ENCODE measurements at places on chromosomes 12 and 14.
A peak's percentile ranks its signal among the peaks of the same experiment; 100 is the strongest.

DNA sequence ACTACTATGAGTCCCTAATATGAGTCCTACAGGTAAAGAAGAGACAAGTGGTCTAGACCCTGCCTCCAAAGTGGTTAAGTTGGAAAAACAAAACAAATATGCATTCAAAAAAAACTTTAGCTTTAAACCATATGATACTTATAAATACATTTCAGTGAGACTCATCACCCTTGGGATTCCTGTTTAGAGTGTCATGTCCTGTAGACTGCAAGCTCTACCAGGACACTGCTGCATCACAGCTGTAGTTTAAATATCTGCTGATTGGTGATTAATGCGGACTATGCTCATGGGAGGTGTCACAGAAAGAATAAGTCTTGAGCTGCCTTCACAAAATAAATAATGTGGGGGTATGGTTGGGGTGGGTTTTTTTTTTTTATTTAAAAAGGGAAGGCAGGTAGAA lies 8.8 kb upstream of the LGR5 start:
- DNase-seq: no peak

- no peak for DNase-seq
These were observed 29.6 kb downstream of the PMCH start for GRCh38 chr12:102167821-102168604.

DNA sequence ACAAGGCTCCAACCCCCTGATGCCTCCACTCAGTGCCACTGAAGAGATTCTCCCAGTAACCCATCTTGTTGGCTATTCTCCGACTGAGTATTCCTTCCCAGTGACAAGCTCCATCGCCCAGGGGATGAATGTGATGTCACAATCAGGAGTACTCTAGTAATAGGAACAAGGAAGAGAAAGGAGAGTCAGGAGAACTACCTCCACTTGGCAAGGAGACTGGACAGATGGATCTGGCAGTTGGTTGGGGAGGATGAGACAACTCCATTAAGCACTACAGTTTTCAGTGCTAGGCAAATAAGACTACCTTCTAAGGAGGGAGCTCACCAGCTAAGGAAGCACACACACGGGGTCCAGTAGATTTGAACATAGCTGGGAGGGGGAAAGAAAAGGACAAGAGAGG lies 5.3 kb downstream of the RNF41 start:
- DNase-seq: no peak

DNA sequence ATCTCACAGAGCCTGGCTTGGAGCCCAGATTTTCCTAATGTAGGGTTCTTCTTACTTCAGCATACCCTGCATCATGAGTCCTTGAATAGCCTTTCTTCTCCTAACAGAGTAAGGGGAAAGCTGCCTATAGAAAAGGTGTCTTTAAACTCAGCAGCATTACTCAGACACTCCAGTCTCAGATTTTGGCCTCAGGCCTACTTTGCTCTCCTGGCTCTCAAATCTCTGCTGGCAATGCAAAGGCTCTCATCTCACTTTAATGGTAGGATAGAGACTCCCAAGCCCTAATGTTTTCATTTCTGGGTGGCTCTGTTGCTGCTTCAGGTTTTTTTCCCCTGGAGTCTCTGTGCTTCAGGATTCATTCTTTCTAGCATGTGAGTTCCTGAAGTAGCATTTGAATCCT lies 9.1 kb upstream of the NKX2-8 start:
- DNase-seq: no peak

- no peak for DNase-seq
These were observed 1.4 kb upstream of the FOXN4 start for GRCh38 chr12:109310247-109311125.

DNA sequence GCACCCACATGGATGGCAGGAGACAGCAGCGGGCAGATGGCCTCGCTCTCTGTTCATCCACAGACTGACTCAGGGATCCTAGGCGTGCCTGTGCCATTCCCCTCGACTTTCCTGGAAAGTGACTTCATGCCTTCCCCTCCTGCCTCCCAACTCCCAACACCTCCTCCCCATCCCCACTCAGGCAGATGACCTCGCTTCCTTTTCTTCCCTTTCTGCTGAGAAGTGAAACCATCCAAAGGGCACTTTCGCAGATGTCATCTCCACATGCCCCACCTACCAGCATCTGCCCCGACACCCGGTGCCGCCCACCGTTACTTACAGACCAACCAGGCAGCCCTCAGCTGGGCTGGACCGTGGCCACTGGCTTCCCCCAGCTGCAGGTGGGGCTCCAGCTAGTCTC lies 29.6 kb downstream of the BEGAIN start:
- no peak for DNase-seq

DNA sequence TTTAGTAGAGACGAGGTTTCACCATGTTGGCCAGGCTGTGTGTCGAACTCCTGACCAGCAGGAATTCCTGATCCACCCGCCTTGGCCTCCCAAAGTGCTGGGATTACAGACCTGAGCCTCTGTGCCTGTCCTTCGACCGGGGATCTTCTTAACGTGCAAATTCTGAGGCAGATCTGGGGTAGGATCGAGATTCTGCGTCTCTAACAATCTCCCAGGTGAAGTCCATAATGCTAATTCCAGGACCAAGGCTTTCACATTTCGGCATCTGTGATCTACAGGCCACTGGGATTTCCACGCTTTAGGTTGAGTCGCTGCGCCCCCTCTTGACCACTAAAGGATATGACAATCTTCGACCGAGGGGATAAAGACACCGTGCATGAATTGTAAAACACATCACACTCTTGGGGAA lies 24.8 kb downstream of the FOS start:
- no peak for DNase-seq

DNA sequence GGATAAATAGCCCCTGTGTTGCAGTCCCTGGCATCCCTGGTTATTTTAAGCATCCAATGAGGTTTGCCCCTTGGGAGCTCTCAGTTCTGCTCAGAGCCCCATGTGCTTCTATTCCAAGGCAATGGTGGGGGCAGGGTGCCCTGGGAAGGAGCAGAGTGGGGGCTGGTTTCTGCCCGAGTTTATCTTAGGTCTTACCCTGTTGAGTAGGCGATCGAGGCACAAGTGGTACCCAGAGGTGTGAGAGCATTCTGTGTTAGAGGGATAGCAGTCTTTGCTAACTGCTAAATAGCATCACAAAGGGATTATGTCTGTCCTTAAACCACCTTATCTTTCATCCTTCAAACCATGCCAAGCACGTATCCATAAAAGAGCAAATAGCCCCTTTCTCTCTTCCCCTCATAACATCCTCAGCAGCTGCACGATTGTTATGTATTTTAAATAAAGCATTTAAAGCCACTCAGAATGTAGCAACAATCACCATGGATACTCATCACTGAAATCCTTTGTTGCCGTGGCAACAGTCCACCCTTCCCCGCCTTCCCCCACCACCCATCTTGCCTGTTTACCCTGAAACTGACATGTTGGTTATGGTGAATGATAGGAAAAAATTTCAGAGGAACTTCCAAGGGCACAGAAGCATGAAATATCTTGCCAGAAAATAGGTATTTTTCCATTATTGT lies 139.3 kb downstream of the PTPN11 start:
- no peak for DNase-seq

DNA sequence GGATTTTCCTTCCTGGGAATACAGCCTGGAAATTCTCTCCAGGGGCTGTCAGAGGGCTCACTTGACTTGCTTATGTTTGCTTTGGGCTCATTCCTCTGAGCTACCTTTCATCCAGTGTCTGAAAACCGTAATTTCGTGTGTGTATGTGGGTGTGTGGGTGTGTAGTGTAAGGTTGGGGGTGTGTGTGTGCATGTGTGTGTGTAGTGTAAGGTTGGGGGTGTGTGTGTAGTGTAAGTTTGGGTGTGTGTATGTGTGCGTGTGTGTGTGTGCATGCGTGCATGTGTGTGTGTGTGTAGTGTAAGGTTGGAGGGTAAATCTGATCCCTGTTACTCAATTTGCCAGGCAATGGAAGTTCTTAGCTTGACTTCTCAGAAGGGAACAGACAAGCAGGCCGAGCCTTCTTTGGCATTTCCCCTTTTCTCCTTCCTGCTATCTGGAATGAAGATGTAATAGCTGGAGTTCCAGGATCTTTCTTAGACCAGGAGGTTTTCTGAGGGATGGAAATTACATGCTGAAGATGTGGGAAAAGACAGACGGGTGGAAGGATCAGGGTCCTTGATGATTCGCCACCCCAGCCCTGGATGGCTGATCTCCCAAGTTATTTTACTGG lies 15.5 kb upstream of the BEGAIN start:
- DNase-seq: no peak

- DNase-seq: peak; percentile 43
These were observed 58.0 kb upstream of the PSMA6 start for GRCh38 chr14:35234012-35234805.

GRCh38 chr14:58805605-58806409 lies 168.0 kb downstream of the DACT1 start:
- DNase-seq: no peak

GRCh38 chr12:98745578-98746391 lies 100.7 kb downstream of the APAF1 start:
- no peak for DNase-seq

DNA sequence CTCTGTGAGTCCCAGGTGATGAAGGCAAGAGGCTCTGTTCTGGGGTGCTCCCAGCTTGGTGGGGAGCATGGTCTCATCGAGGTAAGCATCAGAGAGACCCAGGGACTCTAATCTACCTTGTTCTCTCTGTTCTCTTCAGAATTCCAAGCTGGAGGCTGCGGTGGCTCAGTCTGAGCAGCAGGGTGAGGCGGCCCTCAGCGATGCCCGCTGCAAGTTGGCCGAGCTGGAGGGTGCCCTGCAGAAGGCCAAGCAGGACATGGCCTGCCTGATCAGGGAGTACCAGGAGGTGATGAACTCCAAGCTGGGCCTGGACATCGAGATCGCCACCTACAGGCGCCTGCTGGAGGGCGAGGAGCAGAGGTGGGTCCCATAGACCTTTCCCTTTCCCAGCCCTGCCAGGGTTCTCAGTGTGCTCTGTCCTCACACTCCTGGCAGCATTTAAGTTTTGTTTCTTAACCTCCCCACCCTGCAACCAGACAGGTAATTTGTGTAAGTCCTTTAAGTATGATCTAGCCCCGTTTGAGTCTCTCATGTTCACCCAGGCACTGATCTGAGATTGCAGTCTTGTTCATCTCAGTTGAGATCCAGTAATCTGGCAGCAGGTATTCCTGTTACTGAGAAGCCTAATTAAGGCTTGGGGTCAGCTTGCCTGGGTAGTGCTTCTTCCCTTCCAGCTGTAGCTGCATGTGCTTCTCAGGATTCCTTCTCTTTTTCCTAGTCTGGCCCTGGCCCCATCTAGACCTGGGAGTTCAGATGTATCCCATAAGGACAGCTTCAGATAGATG lies 14.8 kb upstream of the KRT81 start:
- no peak for DNase-seq

- peak; percentile 40 for DNase-seq
These were observed 31.3 kb upstream of the SMUG1 start for GRCh38 chr12:54220092-54220557.

DNA sequence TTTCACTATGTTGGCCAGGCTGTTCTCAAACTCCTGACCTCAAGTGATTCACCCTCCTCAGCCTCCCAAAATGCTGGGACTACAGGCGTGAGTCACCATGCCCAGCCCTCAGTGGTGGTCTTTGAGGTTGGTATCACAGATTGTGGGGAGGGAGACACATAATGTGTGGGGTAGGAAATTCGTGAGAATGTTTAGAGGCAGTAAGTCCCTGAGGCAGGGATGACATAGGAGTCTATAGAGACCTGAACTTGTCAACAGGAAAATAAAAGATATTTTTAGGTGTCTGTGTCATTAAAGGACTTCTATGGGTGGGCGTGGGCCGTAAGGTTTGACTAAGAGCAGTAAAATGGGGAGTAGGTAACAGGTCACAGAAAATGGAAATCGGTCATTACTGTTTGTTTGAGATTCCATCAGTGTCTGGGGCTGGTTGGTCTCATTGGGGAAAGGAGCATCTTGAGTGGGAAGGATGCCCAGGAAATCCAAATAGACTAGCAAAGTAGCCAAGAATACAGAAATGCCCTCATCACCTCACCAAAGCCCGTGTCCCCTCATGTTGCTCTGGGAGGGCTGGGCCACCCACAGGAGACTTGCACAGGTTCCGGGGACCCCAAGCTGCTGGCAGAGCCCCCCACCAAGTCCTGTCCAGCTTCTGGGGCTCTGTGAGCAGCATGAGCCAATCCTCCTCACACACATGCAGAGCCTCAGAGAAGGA lies 63.6 kb upstream of the BCL2L14 start:
- DNase-seq: no peak

DNA sequence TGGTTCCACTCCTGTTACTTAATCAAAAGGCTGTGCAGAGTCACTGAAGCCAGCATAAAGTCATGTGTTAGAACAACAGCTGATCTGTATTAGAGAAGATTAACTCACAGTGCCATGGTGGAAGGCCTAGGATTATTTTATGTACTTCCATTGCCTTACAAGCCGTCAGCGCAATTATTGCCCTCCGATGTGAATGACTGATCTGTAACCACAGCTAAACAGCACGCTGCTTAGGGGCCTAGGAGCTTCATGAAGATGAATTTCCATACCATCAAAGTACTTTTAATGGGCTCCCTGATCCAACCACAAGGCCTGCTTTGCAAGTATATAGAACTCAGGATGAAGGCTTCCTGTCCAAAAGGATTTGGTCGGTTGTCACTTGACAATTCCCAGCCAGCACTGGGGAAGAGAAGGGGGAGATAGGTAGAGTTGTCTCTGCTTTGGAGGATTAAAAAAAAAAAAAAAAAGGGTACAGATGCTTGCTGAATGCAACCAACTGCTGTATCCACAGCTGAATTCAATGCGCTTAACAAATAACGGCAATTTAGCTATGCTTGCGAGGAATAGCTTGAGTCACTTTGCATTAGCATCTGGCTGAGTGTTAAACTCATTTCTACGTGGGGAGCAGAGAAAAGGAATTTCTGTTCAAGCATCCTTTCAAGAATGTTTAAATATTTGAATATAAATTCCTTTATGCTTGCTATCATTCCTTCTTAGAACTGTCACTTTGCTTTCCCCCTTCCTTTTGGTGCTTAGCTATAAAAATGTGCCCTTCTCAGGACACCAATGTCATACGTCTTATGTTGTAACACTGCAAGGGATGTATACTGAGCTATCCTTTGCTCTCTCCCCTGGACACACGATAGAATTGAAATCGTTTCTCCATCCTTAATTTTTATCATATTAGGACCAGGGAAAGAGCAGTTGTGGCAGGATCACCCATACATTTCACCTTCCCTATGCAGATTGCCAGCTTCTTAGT lies 387.8 kb downstream of the SOX5 start:
- DNase-seq: no peak

GRCh38 chr12:45388545-45388944 lies 172.7 kb downstream of the ANO6 start:
- no peak for DNase-seq

- DNase-seq: no peak
These were observed 75.9 kb downstream of the TMEM121 start for GRCh38 chr14:105602243-105602750.

DNA sequence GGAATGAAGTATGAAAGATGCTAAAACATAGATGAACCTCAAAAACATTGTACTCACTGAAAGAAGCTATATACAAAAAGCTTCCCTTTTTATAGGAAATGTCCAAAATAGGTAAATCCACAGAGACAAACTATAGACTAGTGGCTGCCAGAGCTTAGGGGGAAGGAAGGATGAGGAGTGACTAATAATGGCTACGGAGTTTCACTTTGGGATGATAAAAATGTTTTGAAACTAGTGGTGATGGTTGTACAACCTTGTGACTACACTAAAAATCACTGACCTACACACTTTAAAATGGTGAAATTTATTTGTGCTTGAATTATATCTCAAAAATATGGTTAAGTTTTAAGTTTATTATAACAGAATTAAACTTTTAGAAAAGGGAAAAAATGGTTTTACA lies 37.1 kb upstream of the AMN1 start:
- no peak for DNase-seq

GRCh38 chr12:132807295-132808092 lies 21.2 kb downstream of the GOLGA3 start:
- no peak for DNase-seq

GRCh38 chr12:22733756-22734155 lies 108.8 kb downstream of the ETNK1 start:
- DNase-seq: no peak
